Stimulated activated CD4-positive, alpha-beta T cell treated with anti-CD3 and anti-CD28 coated beads, Interleukin-15, amount 100 ng/mL, for 48 hours (primary cell): ENCODE measurements at places on chromosomes 16 and 17.

- DNase-seq, result no peak
These were observed 261.6 kb upstream of the TNRC6C start for GRCh38 chr17:77696721-77697460.

- DNase-seq, result no peak
These were observed 70.6 kb downstream of the AMFR start for GRCh38 chr16:56354746-56355145.

GRCh38 chr16:64657316-64658011 lies 464.4 kb downstream of the CDH11 start:
- DNase-seq, result no peak

DNA sequence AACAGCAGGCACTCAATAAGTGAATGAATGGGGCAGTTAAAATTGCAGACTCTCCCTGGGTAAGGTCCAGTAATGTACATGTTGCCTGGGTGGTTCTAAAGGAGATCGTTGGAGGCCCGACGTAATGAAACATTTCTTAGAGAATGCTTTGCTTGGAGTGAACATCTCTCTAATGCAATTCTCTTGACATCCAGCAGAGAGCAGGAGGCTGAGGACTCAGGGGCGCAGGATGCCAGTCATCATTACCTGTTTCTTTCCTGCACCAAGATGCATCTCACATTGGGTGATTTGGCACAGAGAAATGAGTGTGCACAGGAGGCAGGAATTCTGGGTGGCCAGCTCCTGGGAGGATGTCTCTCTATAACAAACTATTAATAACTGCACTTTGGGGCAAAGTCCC lies 130.3 kb upstream of the RBBP6 start:
- no peak for DNase-seq

DNA sequence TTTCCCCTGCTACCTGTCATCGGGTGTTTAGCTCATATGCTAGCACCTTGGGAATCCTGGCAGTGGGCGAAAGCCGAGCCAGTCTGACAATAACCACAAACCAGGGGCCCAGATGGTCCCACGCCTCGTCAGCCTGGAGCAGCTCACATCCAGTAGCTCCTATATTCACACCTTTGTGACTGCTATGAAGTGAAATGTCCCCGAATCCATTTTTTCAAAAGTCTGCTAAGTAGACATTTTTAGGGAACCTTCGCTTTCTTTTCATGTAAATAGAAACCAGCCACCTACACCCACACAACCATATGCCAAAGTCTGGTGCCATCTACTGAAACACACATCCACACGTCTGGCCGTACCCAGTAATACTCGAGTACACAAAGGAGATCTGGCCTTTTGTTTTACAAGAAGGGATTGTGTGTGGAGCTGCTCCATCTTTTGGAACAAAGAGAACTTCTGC lies 176.8 kb downstream of the SLC39A11 start:
- DNase-seq, result no peak

- no peak for DNase-seq
These were observed 48.6 kb downstream of the GAS7 start for GRCh38 chr17:10149573-10150399.

- DNase-seq, result no peak
These were observed 71.8 kb upstream of the METRNL start for GRCh38 chr17:83007504-83008185.

- no peak for DNase-seq
These were observed 54.7 kb downstream of the TANGO6 start for GRCh38 chr16:68898026-68898425.

DNA sequence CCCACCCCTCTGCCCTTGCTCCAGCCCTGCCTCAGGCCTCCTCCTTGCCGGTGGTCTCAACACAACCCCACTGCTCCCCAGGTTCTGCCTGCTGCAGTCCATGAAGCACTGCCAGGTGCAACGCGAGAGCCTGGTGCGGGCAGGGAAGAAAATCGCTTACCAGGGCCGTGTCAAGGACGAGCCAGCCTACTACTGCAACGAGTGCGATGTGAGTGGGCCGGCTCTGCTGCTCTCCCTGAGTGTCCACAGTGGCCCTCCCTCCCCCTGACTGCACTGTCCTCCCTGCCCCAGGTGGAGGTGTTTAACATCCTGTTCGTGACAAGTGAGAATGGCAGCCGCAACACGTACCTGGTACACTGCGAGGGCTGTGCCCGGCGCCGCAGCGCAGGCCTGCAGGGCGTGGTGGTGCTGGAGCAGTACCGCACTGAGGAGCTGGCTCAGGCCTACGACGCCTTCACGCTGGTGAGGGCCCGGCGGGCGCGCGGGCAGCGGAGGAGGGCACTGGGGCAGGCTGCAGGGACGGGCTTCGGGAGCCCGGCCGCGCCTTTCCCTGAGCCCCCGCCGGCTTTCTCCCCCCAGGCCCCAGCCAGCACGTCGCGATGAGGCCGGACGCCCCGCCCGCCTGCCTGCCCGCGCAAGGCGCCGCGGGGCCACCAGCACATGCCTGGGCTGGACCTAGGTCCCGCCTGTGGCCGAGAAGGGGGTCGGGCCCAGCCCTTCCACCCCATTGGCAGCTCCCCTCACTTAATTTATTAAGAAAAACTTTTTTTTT lies 1.8 kb upstream of the TMEM88 start:
- DNase-seq, result no peak

GRCh38 chr17:16997514-16998429 lies 25.9 kb upstream of the TNFRSF13B start:
- peak; percentile 80 for DNase-seq

DNA sequence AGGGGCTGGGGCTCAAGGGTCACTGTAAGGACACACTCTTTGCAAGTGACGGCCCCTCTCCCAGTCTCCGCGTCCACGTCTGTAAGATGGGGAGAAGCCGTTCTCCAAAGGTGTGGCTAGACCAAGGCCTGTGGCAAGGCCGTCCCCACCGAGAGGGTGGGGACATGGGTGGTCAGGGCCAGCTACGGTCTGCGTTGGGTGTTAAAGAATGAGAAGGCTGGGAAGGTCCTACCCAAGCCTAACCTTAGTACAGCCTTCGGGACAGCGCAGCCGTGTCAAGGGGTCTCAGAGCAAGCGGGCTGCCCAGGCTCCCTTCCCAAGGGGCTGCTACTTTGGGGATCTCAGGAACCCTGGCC lies 1.9 kb downstream of the C1QTNF8 start:
- no peak for DNase-seq

GRCh38 chr16:1117176-1117900 lies 21.3 kb upstream of the C1QTNF8 start:
- no peak for DNase-seq

GRCh38 chr17:42744283-42744805 lies 496 bp downstream of the EZH1 start:
- DNase-seq, result peak; percentile 65

DNA sequence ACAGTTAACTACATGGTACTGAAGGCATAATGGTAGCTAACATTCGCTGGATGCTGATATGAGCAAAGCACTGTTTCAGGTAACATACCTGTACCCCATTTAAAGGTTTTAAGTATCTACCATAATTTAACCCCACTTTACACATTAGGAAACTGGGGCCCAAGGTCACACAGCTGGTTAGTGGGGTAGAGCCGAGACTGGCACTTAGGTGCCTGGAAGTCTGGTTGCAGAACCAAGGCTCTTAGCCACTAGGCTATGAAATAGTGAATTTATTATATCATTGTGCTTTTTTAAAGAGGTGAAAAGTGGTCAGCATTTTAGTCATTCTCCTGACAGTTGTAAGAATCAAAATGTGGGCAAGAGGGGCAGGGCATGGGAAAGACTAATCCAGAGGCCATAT lies 25.2 kb downstream of the SIAH1 start:
- no peak for DNase-seq

GRCh38 chr16:52721331-52721730 lies 174.4 kb upstream of the TOX3 start:
- DNase-seq, result no peak

- DNase-seq, result no peak
These were observed 16.5 kb downstream of the TENT4B start for GRCh38 chr16:50169555-50170096.

DNA sequence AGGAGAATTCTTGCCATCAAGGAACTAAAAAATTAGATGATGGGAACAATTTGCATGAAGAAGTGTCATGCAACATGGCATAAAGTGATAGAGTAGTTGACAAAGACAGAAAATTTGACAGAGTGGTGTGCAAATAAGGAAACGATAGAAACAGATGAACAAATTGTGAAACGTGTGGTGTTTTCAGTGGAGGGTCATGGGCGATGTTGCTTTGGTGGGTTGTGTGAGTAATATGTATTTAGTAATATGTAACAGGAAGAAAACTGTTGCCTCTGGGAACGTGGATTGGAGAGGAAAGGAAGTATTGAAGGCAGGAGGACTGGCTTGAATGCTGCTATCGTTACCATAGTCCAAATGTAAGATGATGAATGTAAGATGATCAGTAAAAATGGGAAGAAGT lies 3.6 kb downstream of the COX10 start:
- DNase-seq, result no peak

GRCh38 chr17:6069539-6070429 lies at the start of gene WSCD1:
Gene WSCD1 (plus strand): TSS chr17:6070379. CDS start chr17:6080659, 10,280 bp downstream.
- no peak for DNase-seq

- no peak for DNase-seq
These were observed 15.5 kb upstream of the IL17C start for GRCh38 chr16:88622866-88623265.

DNA sequence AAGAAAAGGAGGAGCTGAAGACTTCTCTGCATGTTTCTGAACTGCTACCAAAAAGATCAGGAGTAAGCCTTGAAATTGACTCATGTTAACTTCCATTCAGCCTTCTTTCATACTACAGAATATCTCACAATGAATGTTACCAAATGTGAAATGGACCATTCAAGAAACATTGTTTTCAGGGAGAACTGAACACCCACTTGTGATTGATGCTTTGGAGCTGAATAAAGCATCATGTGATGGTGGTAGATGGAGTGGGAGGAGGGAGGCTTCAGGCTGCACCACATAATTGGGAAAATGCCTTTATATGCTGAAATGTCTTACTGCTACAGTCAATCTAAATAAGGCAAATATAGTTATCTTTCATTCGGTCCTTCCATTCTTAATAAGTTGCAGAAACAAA lies 127.8 kb downstream of the CDH8 start:
- no peak for DNase-seq

- no peak for DNase-seq
These were observed 5.3 kb upstream of the FOXN1 start for GRCh38 chr17:28500712-28501379.

DNA sequence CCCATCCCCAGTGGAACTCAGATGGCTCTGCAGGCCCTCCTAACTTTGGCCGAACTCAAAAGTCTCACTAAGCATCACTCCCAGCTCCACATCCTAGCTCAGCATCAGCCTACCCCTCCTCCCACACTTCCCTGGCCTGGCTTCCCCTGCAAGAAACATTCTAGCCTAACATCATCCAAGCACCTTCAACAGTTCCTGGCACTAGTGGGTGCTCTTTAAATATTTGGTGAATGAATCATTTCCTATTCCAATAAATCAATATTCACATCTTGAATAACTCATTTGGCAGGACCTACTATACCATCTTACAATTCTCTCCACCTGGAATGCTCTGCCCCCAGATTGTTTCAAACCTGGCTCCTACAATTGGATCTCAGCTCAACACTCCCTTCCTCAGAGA lies 11.0 kb upstream of the BBS2 start:
- no peak for DNase-seq

- no peak for DNase-seq
These were observed 240 bp downstream of the WBP2 start for GRCh38 chr17:75854881-75855309.

DNA sequence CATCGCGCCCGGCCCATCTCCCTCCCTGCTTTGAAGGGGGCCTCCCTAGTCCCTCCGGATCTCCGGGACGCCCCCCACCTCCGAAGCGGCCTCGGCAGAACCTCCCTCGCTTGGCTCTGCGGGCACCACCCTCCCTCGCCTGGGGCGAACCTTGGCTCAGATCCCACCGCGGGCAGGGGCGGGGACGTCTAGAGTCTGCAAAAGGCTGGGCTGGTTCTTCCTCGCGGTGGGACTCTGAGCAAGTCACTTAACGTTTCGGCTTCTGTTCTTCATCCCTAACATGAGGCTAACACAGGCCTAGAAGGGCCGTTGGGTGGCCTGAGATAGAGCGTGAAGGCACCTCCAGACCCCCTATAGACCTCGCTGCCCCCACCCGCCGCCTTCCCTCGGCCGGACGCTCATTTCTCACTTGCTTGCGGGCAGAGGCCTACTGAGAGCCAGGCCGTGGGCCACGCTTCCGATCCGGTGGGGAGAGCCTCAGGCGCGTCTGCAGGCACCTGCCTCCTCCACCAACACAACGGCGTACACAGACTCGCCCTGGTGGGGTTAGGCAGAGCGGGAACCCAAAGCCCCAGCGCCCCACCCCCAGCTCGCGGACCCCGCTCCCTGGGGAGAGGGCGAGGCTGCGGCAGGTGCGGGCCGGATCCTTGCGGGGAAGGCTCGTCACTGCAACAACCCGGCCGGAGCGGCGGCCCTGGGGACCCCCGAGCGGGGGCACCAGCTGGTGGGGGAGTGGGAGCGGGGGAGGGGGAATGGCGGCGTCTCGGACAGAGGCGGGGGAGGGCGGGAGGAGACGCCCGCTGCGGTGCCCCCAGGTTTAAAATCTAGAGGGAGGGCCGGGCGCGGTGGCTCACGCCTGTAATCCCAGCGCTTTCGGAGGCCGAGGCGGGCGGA lies 5.4 kb downstream of the MYO1C start:
- peak; percentile 66 for DNase-seq

DNA sequence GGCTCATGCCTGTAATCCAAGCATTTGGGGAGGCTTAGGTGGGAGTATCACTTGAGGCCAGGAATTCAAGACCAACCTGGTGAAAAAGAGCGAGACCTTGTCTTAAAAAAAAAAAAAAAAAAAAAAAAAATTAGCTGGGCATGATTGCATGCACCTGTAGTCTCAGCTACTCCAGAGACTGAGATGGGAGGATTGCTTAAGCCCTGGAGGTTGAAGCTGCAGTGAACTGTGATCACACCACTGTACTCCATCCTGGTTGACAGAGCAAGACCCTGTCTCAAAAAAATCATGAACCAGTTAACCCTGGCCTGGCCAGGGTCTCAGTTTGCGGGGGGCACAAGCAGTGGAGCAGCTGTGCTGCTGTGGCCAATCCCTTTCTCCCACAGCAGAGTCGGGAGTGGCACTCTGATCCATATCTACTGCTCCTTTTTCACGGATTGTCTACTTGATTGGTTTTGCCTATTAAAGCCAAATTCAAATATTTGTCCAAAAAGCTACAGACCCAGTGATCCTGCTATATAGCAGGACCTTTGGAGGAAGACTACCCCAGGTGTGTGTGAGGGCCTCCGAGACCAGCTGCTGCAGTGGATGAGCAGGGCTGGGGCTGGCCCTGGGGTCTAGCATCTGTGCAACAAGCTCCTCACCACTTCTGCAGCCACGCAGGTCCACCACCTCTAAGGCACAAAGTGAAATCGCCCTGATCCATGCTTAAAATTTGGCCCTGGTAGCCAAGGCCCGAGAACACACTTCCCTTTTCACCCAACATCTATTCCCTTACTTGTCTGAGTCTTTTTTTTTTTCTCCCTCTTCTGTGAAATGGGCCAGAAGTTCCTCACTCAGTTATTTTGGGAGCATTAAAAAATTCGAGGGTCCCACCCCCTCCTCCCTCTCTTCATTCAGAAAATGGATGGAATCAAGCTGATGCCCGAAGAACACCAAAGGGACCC lies 48.2 kb downstream of the LDHD start:
- no peak for DNase-seq

DNA sequence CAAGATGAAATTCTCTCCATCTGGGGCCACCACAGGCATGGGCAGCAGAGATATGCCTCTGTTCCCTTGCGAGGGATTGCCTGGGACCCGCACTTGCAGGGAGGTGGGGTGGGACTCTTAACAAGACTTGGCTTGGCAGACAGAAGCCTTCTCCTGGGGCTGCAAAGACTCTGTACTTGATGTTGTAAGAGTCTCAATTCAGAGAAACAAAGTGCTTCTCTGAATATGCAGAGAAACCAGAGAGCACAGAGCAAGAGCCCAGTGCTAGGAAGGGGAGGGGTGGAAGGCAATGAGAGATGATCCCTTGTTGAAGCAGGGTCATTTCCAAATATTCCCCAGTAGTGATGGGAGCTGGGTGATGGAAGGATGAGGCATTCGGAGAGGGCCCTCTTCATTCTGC lies 2.2 kb downstream of the MMP28 start:
- no peak for DNase-seq
